ENCODE measurements at places on chromosomes 13 and 19.

DNA sequence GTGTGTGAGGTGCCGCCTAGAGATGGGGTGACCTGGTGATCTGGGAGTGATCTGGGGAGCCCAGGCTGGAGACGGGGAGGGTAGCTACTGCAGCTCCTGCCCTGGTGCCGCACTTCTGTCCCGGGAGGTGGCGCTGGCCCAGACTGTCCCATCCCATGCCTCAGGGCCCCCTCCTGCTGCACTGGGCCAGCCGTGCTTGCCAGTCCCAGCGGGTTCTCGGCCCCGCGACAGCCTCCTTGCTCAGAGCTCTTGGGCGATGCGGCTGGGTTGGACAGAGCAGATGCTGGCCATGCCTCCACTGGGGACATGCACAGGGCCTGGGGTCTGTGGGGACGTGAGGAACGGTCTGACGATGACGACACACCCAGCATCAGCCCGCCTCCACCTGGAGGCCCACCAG, 2.5 kb downstream of the RAX2 start:
- DNase-seq: no peak

- DNase-seq: no peak
Observed at GRCh38 chr13:26686285-26686684, 74.3 kb downstream of the GPR12 start.

DNA sequence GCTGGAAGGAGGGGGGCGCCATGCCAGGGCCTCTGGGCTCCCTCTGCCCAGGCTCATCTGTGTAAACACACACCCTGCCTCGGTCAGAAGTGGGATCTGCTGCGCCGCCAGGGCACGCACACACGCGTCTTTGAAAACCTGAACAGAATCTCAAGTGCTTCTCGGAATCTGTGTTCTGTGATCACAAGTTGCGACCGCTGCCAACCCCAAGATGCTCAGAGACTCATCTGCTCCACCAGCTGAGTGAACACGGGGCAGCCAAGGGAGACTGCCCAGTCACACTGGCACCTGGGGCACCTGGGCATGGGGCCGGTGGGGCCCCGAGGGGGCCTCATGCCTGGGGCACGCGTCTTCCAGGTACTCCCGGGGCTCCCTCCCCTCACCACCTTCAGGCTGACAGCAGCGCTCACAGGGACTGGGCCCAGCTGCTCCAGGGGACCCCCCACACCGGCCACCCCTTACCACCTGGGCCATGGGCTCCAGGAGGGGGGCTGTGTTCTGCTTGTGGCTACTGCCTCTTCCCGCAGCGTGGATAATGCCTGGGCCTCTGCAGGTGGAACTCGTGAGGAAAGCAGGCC, 59.0 kb downstream of the KLF2 start:
- no peak for DNase-seq

GRCh38 chr19:35460608-35461007, 12.6 kb downstream of the FFAR2 start:
- DNase-seq: no peak

DNA sequence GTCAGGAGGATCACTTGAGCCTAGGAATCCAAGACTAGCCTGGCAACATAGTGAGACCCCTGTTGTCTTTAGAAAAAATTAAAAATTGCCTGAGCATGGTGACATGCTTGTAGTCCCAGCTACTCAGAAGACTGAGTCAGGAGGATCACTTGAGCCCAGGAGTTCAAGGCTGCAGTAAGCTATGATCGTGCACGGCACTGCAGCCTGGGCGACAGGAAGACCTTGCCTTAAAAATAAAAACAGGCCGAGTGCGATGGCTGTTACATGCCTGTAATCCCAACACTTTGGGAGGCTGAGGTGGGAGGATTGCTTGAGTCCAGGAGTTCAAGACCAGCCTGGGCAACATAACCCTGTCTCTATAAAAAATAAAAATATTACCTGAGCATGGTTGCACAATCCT, 5.4 kb downstream of the HNRNPUL1 start:
- DNase-seq: no peak

GRCh38 chr13:98450026-98450425, 126.9 kb downstream of the STK24 start:
- no peak for DNase-seq

DNA sequence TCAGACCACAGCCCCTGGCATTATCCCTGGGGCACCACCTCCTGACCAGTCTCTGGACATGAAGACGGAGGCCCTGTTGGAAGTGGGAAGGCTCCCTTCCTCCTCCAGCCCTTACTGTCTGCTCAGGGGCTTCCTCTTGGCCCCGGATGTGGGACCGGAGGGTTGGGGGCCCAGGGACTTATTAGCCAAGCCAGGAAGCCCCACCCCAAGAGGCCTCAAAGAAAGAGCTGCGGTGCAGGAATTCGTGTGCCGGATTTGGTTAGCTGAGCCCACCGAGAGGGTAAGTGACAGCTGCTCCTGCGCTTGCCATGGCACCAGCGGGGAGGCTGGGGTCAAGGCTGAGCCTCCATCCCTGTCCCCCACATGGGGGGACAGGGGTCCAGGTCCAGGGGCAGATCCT, at the start of gene RETN:
Gene RETN (plus strand): TSS at position 208 of the 400 bp plus-strand sequence. CDS start 278 bp downstream, outside the sequence.
- no peak for DNase-seq

DNA sequence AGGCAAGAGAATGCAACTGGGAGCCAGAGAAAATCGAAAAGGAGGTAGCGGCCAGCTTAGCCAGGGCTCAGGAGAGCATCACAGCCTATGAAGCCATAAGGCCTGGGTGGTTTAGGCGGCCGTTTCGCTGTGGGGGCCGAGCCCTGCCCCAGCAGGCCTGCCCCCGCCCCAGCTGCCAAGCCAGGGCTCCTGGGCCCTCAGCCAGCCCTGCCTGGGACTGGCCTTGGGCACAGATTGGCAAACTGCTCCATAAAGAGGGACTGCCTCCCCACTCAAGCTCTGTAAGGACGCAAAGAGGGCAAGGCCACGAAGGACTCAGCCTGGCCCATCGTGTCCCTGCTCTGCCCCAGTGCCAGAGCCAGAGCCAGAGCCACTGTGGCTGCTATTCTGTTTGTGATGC, 10.2 kb downstream of the ZNF653 start:
- no peak for DNase-seq

DNA sequence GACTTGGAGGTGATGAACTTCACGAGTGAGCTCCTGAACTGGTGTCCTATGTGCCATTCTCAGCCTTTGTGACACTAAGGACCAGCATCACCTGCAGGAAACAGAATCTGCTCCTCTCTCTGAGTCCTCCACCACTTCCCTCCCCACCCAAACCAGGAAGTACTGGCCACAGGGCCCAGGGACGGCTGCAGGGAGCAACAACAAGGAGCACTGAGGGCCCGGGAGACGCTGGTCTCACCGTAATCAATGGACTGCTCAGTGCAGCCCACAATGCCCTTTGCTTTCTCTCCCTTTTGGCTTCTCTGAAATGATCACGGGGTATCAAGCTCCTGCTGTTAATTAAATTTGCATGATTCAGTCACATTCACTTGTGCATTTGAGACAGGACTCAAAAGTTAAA, 18.6 kb downstream of the PEPD start:
- no peak for DNase-seq

DNA sequence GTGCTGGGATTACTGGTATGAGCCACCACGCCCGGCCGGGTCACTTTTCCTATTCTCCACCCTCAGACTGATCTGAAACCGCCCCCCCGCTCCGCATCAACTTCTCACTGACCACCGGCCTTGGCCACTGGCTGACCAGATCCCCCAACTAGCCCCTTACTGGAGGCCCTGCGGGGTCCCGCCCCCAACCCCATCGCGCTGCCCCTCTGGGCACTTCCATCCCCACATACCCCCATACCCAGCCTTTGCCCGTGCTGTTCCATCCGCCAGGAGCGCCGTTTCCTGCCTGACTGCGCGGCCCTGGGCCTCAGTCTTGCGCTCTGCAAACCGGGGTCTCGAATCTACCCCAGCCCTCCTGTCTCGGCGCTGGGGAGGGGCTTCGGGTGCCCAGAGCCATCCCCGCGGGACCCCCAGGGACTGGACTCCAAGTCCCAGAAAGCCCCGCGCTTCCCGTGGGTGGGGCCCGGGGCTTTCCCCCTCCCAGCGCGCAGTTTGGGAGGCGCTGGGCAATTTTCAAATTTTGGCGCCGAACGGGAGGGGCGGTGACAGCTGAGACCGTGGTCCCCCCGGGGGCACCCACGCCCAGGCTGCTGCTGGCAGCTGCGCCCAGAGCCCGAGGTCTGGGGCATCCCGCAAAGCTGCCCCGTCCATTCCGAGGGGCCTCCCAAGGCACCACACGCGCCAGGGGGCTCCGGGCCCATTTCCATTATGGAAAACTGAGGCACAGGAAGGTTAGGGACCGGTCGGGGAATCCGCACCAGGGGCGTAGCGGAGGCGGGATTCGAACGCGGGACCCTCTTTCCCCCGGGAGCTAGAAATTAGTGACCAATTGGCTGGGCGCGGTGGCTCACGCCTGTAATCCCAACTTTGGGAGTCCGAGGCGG, 5.2 kb upstream of the LMNB2 start:
- peak; percentile 46 for DNase-seq

GRCh38 chr19:4641132-4641531, 1.8 kb downstream of the TNFAIP8L1 start:
- no peak for DNase-seq

DNA sequence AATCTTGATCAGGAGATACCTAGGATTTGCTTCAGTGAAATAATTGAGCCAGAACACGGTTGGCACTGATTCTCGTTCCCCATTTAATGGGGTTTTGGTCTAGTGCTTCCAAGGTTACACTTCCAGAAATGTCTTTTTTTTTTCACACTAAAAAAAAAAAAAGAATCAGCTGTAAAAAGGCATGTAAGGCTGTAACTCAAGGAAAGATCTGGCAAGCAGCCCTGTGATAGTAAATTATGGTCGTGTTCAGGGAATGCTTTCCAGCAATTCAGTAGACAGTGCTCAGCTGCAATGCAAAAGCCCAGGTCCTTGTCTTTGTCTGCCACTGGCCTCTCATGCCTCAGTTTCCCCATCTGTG, 27.2 kb upstream of the NDUFS7 start:
- no peak for DNase-seq

GRCh38 chr13:25178070-25178469, 6.0 kb upstream of the AMER2 start:
- DNase-seq: no peak

DNA sequence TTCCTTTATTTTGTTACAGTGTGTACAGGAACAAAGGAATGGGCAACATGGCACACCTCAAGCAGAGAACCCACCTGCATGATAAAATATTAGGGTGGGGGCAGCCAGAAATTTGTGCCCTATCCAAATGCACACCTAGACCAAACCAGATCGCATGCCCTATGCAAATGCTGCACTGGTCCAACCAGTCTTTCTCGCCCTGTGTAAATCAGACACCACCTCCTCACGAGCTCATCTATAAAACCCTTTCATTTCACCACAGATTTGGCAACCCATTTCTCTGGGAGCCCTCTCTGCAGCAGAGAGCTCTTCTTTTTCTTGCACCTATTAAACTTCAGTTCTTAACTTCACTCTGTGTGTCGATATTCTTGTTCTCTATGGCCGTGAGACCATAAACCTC, 1559.2 kb downstream of the SLITRK1 start:
- DNase-seq: no peak

DNA sequence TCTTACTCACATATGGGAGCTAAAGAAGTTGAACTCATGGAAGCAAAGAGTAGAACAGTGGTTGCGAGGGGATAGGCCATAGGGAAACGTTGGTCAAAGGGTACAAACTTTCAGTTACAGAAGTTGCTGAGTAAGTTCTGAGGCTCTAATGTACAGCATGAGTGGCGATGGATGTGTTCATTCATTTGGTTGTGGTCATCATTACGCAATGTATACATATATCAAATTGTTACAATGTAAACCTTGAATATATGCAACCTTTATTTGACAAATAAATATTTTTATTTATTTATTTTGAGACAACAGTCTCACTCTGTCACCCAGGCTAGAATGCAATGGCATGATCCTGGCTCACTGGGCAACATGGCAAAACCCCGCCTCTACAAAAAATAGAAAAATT, 38.7 kb downstream of the ZIC5 start:
- DNase-seq: no peak

DNA sequence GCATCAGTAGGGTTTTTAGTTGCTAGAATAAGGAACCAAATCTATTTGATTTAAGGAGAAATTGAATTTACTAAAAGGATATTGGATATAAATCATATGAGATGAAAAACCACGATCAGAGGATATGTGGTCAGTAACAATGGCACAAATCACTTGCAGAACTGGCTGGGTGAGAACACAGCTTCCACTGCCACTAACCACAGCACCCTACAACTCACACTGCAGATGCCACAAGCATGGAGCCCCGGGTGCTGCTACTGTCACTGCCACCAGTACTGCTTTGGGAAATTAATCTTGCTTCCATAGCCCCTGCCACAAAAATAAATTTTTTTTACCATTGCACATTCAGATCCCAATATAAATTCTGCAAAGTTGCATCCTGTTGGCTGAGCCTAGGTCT, 40.6 kb upstream of the KLF12 start:
- no peak for DNase-seq

DNA sequence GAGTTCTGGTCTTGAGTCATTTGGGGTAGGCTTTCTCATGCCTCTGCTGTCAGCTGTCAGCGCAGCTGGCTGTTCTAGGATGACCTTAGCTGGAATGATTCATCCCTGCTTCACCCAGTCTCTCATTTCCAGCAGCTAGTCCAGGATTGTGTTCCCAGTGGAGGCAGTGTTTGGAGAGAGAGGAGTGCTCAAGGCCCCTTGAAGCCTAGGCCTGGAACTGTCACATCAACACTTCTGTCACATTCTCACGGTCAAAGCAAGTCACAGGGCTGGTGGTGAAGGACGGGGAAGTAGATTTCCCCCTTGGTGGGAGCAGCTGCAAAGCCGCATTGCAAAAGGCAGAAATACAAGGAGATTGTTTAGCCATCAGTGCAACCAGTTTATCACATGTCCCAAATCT, 15.2 kb downstream of the TPT1 start:
- DNase-seq: peak; percentile 37

GRCh38 chr13:28533125-28533436, 38.2 kb upstream of the FLT1 start:
- no peak for DNase-seq

- peak; percentile 84 for DNase-seq
Observed at GRCh38 chr13:30792285-30793000, 57.1 kb downstream of the ALOX5AP start.

DNA sequence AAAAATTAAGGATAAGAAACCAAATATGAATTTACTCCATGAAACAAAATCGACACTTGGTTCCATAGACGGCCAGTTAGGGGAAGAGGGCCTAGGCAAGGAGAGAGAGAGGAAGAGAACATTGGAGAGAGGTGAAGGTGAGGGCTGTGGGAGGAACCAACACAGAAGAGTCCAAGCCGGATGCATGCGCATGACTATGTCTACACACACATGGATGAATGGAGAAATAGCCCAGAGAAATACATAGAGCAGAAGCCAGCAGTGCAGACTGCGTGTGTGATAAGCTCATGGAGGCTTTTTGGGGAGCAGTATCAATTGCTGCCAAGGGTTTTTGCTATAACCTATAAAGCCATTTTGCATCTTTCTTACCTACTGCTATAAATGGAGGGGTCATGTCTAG, 67.3 kb upstream of the C1QTNF9 start:
- no peak for DNase-seq

- DNase-seq: peak; percentile 29
Observed at GRCh38 chr19:56840451-56841192, at the start of the genes PEG3 and ZIM2. Gene PEG3, minus strand, starts transcription at chr19:56840726. Its CDS starts 16,071 bp downstream, at chr19:56824655. Gene ZIM2, minus strand, starts transcription at chr19:56840726. Its CDS starts 16,449 bp downstream, at chr19:56824277.

GRCh38 chr13:65453982-65454381, 1776.2 kb downstream of the PCDH9 start:
- DNase-seq: no peak

GRCh38 chr13:21115231-21115630, 53.8 kb upstream of the LATS2 start:
- DNase-seq: no peak

GRCh38 chr13:104632736-104633135, 1566.5 kb upstream of the SLC10A2 start:
- no peak for DNase-seq
